ENCODE measurements at places on chromosomes 3 and 15.

- no peak for DNase-seq
These were observed 18.0 kb downstream of the PLA2G4F start for GRCh38 chr15:42138411-42138810.

- DNase-seq: no peak
These were observed 199.7 kb downstream of the CHL1 start for GRCh38 chr3:396293-396692.

GRCh38 chr15:76195506-76196268, 115.6 kb downstream of the ETFA start:
- DNase-seq: no peak

- no peak for DNase-seq
These were observed 30.2 kb downstream of the ITGA11 start for GRCh38 chr15:68401496-68402431.
